ENCODE measurements at places on chromosomes 16 and 17. TPM values are rescaled to one million over a fixed set of nuclear protein-coding genes. Genes with fewer than 3 reads are reported as not detected.

DNA sequence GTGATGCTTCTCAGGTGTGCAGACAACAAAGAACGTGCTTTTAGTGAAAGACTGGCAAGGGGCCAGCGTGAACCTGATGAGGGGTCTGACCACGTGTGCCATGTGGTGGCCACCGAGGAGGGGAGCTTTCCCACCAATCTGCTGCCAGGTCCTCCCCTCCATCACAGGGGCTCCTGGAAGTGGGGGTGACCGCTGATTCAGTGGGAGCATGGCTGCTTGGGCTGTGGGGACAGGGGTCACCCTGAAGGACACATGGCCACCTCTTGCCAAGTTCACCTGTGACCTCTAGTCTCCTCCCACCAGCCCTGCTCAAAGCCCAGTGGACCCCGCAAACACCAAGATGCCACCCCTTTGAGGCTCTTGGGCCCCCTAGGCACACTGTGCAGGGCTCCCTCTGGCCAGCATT lies 37.9 kb upstream of the MTSS2 start:
- DNase-seq: no peak

- DNase-seq: no peak
Observed at GRCh38 chr16:24976061-24976779, 38.9 kb downstream of the ARHGAP17 start.

DNA sequence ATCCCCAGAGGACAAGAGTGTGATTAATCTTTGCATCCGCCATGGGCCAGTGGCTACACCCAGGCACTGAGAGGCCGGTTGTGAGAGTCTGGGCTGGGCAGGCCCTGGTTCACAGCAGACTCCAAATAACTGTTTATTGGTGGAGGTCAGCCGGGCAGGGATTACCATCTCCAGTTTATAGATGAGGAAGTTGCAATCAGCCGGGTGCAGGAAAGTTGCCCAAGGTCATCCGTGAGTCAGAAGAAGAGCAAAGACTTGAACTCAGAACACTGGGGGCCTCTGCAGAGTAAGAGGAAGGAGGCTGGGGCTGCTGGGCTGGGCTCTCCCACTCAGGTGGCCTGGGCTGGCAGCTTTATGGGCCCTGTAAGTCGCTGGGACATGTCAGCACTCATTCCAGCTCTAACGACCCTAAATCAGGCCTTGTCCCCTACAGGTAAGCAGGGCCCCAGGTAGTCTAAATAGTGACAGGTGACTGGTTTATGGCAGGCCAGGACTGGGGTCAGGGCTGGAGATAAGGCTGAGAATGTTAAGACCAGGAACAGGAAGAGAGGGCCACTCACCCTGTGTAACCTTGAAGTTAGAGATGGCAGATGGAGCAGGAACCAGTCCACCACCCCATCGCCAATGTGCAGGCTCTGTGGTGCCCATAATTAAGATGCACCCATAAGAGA lies 2.1 kb upstream of the CA4 start:
- no peak for DNase-seq

DNA sequence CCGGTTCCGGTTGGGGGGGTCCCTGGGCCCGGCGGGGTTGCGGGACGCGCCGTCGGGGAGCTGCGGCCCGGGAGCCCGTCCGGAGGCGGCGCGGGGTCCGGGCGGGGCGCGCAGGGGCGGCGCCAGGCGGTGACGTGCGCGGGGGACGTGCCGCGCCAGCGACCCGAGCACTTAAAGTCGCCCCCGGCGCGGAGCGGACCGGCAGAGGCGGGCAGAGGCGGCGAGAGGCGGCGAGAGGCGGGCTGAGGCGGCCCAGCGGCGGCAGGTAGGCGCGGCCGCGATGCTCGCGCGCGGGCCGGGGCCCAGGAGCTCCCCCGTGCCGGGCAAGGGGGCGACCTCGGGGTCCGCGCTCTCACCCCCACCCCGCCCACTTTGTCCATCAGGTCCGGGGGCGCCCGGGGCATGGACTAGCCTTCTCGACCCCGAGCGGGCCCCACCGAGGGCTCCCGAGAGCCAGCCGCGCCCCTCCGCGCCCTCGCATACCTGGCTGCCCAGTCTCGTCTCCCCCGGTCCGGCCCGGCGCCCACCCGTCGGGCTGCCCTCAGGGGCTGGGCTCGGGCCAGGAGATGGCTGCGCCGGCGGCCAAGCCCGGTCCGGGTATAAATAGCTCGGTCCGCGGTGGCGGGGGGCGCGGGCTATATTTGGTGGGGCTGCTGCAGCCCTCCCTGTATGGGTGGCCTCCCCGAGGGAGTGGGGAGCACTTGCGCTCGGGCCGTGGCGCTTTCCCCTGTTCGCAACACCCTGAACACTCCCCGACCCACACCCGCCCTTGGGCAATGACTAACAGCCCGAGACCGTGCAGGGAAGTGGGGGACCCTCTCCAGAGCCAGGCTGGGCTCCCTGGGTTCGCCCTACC lies at the start of gene SLC16A3:
TSS of gene SLC16A3 (plus strand) at position 201 of the 856 bp plus-strand sequence. CDS start 6,967 bp downstream, outside the sequence.
- DNase-seq: peak; percentile 54

DNA sequence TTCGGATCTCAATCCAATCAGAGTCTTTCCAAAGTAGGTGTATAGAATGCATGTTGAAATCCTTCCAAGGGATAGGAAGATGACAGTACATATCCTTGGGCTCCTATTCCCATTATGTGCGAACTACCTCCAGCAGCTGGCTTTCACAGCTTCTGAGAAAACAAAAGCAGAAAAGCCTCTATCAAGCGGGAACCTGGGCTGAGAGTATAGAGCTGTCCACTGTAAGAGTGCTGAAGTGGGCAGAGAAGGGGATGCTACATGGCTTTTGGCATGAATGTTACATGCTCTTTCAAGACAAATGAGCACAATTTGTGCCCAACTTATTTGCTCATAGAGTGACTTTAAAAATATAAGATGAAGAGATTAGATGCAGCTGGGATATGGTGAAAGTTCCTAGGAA lies 993.5 kb downstream of the CDH8 start:
- DNase-seq: peak; percentile 3

DNA sequence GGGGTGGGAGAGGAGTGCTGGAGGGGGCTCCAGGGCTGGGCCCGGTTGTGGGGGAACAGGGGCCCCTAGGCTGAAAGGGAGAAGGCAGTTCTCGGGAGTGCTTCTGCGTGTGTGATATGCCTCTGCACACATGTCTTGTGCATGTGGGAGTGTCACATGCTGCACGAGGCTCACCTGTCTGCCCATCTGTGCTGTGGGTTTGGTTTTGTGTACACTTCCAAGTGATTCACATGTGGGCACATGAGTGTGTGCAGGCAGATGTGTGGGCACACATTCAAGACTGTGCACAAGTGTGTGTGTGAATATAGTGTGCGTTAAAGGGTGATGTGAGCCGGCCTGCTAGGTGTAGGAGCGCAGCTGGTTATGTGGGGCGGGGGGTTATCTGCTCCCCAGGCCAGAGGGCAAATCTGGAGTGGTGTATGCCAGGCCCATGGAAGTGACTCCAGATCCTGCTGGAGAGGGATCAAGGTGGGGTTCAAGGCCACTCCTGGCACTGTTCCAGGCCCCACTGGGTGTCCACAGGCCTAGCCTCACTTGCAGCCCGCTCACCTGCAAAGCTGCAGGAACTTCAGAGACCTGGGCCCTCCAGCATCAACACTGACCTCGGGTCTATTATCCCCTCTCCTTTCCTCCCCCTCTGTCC lies 3.8 kb upstream of the BAHCC1 start:
- no peak for DNase-seq

DNA sequence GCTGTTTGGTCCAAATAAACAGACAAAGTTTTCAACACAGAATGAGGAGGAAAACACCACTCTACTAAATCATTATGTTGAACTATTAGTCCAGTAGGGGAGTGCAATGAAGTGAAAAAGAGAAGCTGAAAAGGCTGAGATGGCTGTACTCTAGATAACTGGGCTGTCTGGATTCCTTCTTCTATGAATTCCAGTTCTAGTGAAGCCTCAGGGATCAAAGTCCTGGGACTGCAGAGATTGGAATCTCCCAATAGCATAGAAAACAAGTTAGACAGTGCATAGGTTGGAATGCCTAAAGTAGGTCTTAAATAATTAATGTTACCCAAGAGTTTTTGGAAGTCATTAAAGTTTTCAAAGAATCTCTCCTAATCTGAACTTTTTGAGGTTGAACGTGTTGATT lies 59.9 kb downstream of the LGALS9 start:
- DNase-seq: no peak

DNA sequence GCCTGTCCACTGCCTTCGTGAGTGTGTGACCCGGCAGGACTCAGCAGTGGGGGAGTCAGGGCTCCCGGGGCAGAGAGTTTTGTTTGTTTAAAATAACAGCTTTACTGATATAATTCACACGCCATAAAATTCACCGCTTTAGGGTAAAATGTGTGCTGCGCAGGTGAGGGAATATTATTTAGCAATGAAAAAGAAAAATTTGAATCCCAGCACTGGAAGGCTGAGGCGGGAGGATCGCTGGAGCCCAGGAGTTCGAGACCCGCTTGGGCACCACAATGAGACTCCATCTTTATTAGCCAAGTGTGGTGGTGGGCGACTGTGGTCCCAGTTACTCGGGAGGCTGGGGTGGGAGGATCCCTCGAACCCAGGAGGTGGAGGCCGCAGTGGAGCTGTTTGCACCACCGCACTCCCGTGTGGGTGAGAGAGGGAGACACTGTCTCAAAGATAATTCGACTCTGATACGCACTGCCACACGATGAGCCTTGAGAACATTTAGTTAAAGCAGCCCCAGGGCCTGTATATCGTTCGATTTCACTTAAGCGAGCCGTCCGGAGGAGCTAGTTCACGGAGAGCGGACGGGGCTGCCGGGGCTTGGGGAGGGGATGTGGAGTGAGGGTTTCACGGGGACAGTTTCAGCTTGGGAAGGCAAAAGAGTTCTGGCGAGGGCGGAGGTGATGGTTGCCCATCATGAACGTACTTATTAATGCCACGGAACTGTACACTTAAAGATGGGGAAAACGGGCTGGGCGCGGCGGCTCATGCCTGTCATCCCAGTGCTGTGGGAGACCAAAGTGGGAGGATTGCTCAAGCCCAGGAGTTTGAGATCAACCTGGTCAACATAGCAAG lies 10.2 kb downstream of the TELO2 start:
- DNase-seq: no peak

The CCL17 gene
- not detected for total RNA-seq

DNA sequence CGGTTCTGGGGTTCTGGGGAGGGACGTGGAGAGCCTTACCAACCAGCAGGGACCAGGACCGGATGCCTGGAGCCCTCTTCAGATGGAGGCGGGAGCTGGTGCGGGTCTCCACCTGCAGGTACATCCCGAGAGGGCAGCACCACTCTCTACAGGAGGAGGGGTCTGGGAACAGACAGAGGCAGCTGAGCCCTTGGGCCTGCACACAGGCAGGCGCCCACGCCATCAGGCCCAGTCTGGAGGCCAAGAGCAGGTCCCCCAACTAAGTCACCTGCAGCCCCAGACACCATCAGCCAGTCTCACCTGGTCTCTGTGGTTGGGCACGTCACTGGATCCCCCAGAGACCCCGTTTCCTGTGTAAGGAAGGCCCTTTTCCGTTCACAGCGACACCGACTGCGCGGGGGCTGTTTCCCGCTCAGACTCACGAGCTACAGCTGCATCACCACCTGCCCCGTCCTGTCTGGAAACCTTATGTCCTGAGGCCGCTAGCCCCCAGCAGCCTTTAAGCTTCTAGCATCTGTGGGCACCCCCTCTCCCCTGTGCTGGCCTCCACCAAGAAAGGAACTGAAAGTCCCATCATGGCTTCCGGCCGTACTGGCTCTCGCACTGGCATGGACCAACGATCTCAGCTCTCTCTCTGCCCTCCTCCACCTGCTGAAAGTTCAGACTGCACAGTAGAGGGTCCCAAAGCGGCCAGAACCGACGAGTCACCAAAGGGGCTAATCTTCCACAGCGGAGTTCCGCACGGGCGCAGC lies 1.2 kb downstream of the CYBC1 start:
- no peak for DNase-seq

- DNase-seq: no peak
Observed at GRCh38 chr17:42287305-42287976, 857 bp upstream of the STAT5A start.

GRCh38 chr16:578870-579405 lies 9.2 kb downstream of the PIGQ start:
- no peak for DNase-seq

The MPP2 gene
- 4.4 TPM for total RNA-seq

The SYNGR3 gene
- 3.4 TPM for total RNA-seq

- DNase-seq: no peak
Observed at GRCh38 chr17:80708480-80708879, 163.8 kb downstream of the RPTOR start.

The RNF135 gene
- 11.4 TPM for total RNA-seq

DNA sequence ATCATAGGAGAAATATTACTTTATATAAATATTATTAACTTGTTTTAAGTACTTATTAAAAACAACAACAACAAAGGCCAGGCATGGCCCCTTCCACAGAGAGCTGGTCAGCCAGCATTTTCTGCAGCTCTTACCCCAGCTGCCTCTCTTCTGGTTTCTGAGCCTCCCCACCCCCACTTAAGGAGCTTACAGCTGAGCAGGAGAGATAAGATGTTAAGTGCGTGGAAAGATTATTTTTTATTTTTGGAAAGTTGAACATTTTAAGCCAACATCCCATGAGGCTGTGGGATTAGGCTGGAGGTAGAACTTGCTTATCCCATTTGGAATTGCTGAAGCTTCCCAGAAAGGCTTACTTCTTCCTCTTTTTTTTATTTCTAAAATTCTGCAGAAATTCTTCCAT lies 401.2 kb downstream of the SEC14L1 start:
- DNase-seq: no peak

DNA sequence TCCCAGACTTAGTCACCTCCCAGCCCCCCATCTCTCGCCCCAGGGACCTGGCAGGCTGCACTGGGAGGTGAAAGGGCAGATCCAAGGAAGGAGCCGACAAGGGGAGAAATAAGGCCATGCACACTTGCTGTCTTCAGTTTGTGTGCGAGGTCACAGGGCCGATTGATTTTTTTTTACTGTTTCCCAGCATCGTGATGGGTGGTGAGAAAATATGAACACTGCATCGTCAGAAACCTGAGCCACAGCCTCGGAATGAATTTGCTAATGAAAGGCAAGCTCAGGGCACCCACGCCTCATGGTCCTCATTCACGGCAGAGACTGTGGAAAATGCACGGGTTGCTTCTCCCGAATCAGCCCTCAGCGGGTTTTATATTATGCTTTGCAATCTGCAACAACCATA lies 98.0 kb downstream of the SOCS1 start:
- DNase-seq: no peak

The HOXB3 gene
- 15.4 TPM for total RNA-seq

DNA sequence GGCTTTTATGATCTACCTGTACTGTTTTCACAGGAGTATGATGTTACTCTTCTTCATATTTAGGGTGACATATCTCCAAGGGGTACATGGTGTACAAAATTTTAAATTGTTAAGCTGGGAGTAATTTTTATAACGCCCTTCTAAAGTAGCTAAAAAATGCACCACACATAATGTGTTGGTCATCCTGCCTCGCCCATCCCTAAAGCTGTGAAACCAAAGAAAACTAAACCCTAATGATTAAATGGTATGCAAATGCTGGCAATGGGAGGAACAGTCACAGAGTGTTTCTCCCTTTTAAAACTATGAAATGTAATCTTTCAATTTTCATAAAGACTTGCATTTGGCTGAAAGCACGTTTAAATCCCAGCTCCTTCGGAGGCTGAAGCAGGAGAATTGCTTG lies 2.0 kb upstream of the KRT24 start:
- DNase-seq: no peak

DNA sequence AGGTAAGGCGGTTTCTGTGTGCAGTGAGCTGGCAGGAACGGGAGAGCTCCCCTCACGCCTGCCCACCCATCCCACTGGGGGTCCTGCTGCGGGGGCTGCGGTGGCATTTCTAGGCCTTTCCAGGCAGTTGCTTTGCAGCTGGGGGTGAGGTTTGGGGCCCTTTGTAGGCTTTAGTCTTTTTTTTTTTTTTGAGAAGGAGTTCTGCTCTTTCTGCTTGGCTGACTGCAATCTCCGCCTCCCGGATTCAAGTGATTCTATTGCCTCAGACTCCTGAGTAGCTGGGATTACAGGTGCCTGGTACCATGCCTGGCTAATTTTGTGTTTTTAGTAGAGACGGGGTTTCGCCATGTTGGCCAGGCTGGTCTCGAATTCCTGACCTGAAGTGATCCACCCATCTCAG lies 11.1 kb downstream of the TSC2 start:
- no peak for DNase-seq
